ENCODE measurements at places on chromosomes 5 and 9.
A peak's percentile ranks its signal among the peaks of the same experiment; 100 is the strongest.

GRCh38 chr5:61401726-61402125 is 69.7 kb downstream of the ZSWIM6 start:
- DNase-seq, result no peak

DNA sequence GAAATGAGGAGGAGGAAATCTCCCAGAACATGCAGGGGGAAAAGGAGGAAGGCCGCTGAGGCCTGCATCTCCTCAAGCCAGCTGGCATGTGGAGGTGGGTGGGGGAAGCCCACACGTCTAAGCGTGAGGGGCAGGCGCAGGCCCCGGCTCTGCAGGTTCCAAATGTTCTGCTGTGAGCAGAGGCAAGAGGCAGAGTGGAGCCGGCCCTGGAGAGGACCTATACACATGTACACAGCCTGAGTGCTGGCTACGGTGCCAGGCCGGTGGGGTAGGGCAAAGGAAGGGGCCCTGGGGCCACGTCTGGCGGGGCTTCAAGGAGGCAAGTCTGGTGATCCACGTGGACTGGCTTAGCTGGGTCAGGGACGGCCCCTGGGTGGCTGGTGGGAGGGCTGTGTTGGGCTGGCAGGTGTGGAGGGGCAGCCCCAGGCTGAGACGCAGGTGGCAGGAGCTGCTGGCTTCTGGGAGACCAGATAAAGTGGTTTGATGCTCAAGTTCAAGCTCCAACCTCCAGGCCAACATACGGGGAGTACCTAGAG is 26.4 kb downstream of the LPCAT1 start:
- DNase-seq, result no peak

- no peak for DNase-seq
Observed at GRCh38 chr9:72185561-72185960, 36.3 kb downstream of the GDA start.

DNA sequence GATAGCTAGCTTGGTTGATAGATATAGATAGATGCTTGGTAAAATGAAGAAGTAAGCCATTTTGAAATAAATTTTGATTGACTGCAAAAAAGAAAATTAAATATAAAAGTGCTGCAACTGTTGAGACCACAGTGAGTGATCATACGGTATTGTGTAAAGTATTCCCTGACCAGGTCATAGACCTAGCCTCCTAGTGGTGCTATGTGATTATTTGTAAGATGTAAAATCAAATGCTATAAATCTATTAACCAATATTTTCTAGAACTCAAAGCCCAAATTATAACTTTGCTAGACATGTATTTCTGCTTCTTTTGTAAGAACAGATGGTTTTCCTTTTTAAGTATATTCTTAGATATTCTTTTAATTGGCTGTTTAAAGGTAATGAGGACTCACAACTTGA is 480.2 kb upstream of the PTPRD start:
- DNase-seq, result no peak

DNA sequence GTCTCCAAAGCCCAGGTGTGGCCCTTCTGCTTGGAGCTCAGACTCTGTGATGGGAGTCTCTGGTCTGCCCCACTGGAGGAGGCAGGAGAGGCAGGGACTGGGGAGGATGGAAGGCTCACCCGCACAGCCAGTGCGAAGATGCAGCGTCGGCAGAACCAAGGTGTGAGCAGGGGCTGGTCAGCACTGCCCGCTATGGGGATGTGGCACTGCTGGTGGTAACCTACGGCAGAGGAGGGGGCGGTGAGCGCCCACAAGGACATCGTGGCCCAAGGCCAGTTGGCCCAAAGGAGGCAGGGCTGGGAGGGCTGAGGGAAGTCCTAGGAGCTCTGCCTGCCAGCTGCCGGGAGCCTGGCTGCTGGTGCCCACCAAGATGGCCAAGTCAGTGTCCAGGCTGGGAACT is 7.3 kb downstream of the PHF19 start:
- DNase-seq, result no peak

- DNase-seq, result no peak
Observed at GRCh38 chr9:134536101-134536900, 105.3 kb upstream of the COL5A1 start.

- DNase-seq, result peak; percentile 23
Observed at GRCh38 chr9:132006677-132007370, 72.8 kb downstream of the MED27 start.

- no peak for DNase-seq
Observed at GRCh38 chr5:88109818-88110217, 158.8 kb downstream of the TMEM161B start.

DNA sequence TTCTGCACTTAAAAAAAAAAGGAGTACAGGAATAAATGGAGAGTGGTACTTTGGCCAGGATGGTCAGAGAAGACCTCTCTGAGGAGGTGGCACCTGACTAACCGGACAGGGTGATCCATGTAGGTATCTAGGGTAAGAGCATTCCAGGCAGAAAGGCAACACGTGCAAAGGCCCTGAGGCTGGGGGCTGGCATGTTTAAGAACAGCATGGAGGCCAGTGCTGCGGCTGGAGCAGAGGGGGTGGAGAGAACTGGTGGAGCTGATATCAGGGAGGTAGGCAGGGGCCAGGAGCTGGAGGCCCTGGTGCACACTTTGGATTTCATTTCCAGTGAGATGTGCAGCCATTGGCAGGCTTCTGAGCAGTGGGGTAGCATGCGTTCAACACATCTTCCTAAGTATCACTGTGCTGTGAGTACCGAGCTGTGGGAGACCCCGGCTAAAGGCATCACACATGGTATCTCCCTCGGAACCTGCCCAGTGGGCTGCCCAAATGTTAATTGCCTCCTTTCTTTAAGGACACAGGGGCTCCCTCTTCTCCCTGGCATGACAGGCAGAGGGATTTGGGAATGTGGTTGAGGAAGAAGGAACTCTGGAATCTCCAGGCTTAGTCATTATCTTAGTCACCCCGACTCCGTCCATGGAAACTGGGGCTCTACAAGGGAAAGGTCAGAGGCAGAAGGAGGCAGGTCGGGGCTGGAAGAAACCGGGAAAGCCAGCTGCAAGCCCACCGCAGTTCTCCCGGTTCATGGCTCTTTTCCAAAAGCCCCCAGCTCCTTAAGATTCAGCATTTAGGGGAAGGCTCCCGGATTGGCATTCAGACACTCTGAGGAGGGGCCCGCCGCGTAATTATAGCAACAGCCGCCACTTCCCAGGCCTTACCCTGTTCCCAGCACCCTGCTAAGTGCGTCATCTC is 18.6 kb downstream of the SLC6A7 start:
- DNase-seq, result no peak

- DNase-seq, result no peak
Observed at GRCh38 chr9:86807367-86807976, 139.8 kb downstream of the GAS1 start.

GRCh38 chr9:98158071-98158831 is 34.2 kb downstream of the CORO2A start:
- no peak for DNase-seq

- DNase-seq, result no peak
Observed at GRCh38 chr5:157497875-157498611, 38.0 kb downstream of the NIPAL4 start.

DNA sequence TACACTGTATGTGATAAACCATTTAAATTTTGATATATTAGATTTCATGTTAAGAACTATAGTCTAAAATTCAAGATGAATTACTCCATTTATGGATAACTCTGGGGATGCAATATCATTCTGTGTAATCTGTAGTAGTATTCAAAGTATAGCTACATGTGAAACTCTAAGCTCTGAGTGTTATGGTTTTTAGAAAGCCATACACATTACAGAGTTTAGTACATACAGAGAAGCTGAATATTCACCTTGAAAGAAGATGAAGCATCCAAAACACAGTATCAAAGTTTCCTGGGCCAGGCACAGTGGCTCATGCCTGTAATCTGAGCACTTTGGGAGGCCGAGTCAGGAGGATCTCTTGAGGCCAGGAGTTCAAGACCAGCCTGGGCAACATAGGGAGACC is 25.0 kb downstream of the ABHD17B start:
- DNase-seq, result no peak

GRCh38 chr9:35548571-35548970 is 56.5 kb upstream of the TESK1 start:
- no peak for DNase-seq
